ENCODE measurements at places on chromosomes 2 and 18.

DNA sequence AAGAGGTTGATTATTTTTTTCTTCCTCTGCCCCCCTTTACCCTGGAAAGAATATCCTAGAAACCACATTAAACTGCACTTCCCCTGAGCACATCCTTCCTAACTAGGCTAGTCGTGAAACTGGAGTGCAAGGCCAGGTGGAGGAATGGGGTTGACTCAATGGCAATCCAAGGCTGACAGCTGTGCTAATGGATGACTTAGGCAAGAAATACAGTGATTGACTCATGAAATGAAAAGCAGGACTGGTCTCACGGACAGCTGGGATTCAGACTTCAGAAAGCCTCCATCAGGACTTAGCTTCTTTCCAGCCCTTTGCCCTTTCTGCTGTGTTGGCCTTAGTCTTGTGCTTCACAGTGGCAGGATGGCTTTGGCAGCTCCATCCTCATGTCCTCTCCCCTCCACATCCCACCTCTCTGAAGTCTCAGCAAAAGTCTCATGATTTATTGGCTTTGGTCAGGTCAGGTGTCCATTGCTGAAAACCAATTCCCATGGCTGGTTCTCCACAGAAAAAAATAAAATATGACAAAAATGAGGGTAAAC lies 33.8 kb downstream of the INSIG2 start:
- DNase-seq: no peak

DNA sequence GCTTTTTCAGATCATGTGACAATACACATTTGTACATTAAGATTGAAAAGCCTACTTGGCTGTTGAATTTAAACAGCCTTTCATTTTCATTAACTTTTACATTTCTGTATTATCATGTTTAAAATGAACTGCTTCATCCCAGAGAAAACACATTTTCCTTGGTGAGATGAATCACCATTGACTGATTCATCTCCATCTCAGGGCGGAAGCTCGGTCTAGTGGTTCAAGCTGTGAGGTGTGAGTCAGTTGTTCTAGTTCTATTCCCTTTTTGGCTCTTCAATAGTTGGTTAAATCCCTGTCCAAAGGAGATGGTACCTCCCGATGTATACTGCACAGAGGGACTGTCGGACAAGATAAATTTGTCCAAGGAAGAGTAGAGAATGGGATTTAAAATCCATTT lies 189.7 kb downstream of the ADCYAP1 start:
- DNase-seq: no peak

GRCh38 chr2:70831861-70832260 lies 3.8 kb downstream of the CD207 start:
- no peak for DNase-seq

DNA sequence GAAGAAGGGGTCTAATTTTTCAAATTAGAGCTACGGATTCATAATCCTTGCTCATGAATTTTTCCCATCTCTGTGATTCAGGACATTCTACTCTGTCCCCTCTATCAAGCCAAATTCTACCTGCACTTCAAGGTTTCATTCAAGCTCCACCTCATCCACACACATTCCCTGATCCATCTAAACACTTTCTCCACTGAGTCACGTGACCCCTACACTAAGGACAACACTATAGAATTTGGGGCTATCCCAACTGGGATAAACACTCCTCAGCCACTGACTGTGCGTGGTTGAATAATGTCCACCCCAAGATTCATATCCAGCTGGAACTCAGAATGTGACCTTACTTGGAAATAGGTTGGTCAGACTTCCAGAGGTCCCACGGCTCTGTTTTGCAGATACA lies 159.9 kb upstream of the ACVR2A start:
- no peak for DNase-seq

DNA sequence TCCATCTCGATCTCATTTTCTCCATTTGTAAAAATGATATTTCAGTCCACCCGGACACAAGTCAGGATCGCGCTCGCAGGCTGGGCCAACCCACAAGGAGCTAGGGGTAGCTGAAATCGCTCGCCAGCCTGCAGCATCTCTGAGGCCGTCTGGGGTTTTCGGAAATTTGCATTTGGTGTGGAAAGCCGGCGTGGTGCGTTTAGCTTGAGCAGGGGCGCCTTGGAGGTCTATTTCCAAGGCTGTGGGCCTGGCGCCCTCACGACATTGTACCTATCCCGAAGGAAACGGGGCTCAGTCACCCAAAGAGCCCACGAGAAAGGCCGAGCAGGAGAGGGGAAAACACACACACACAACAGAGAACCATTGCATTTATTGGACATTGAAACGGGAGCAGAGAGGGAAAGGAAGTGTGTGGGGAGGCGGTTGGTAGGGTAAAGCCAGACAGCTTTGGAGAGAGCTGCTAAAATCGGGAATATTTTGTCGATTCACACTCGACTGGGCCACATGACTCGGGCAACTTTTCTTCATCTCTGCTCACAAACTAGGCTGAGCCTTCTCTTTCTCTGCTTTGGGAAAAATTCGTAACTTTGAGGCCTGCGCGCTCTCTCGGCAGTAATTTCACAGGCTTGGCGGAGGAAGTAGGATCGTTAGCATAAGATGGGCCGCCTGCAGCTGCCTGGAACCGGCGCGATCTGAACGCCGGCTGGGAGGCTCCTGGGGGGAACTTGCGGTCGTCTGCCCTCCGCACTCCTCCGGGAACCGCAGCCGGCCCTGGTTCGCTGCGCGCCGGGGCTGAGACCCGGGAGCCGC lies 1.1 kb upstream of the HOXD8 start:
- DNase-seq: peak; percentile 53

DNA sequence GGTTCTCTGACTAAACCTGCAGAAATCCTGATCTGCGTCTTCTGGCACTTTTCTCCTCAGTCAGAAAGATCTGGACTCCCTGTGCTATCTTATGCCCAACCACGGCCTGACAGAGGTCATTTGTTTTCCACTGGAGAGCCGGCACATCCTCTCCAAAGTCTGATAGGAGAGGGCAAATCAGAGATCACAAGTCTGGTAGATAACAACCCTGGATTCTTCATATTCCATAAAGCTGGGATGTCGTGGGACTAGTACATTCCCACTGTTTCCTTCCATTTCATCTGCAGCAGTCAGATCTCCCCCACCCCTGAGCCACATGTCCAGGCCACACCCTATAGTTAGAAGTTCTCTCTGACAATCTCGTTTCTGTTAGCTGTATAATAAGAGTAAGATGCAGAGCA lies 157.0 kb downstream of the MGAT5 start:
- DNase-seq: no peak

GRCh38 chr18:28019425-28020108 lies 157.4 kb downstream of the CDH2 start:
- DNase-seq: no peak

GRCh38 chr2:206736935-206737334 lies 18.7 kb upstream of the DYTN start:
- no peak for DNase-seq

DNA sequence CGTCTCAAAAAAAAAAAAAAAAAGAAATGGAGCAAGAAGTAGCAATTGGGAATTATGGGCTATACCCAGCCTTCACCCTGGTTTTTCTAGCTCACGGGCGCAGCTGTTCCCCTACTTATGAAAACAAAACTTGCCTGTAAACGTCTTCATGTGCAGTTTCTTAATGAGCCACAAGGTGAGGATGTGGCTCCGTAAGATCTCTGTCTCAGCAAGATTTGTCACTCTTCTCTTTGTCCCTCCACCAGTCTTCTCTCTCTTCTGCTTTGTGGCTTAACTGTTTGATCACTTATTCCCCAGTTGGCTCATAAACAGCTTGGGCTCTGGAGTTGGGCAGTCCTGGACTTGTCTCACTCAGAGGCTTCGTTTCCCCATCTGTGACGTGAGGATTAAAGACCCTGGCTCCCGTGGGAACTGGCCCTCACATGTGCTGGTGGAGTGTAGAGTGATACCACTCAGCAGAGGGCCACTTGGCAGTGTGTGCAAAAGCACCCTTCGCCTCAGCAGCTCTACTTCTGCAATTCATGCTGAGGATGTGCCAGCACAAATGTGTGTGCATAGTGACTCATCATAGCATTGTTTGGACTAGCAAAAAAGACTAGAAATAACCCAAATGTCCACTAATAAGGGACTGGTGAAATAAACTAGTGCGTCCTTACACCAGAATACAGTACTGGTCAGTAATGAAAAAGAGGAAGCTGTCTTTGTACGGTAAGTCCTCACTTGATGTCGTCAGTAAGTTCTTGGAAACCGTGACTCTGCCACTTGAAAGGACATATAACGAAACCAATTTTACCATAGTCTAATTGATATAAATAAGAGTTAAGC lies 8.7 kb downstream of the CEP68 start:
- DNase-seq: no peak

DNA sequence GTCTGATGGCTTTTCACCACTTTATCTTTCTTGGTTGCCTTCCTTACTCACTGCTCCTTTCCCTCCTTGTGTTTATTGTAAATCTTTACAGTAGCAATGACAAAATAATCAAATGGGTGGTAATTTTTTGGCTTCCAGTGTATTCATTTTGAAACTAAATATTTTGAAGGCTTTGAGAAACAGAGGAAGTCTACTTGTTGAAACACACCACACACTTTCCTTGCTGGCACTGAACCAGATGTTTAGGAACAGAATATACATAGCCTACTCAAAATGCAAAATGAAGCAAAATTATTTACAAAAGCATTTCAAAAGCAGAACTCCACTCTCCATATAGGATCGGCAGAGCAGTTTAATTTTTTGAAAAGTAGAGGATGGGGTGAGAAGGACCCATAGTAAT lies 189.8 kb downstream of the LTBP1 start:
- DNase-seq: no peak

DNA sequence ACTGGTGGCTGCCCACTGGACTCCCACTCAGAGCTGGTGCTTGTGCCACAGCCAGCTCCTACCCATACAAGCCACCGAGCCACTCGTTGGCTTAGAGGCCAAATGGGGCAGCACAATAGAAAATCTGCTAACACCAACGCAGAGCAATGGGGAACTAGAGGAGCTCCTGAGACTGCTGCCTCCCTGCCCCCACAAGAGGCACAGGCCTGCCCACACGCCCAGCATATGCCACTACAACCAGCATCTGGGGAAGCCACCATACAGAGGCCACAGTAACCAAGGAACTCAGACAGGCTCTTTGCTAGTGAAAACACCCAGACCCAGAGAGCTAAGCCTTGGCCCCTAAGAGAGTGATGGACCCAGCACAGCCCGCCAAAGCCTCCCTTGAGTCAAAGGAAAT lies 231.2 kb upstream of the RAB6C start:
- DNase-seq: no peak

DNA sequence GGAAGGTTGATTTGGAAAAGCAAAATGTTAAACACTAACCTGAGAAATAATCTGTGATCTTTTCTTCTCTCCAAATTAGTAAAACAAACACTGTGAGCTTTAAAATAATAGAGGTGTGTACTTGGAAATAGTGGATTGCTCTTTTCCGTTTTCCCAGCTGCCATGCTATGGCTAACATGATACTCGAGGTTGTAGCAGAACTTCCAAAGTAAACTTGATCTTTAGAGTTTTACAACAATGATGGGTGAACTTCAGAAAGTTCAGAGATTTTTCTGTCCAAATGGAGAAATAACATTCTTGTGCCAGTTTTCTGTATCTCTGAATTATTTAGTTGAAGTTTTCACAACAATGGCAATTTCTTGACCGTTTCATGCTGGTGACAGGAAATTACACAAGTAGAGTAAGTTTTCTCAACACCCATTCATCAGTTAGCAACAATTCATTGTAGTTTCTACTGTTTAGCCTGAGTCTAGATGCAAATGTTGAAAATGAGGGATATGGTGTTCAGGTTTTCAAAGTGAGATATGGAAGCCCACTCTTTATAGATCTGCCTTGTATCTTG lies 135.3 kb upstream of the CTAGE1 start:
- no peak for DNase-seq

DNA sequence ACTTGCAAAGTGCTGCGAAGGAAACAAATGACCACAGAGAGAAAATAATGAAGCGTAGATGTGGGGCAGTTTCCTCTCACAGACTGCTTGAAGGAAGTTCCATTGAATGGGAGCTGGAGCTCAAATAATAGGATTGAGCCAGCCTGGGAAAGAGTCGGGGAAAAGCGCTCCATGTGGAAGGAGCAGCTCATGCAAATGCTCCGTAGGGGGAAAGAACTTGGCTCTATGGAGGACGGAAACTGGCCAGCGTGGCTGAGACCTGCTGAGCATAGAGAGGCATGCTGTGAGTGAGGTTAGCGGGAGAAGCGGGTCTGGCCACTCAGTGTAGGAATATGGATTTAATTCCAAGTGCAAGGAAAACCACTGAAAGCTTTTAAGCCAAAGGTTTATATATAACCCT lies 28.6 kb upstream of the VIT start:
- DNase-seq: no peak

DNA sequence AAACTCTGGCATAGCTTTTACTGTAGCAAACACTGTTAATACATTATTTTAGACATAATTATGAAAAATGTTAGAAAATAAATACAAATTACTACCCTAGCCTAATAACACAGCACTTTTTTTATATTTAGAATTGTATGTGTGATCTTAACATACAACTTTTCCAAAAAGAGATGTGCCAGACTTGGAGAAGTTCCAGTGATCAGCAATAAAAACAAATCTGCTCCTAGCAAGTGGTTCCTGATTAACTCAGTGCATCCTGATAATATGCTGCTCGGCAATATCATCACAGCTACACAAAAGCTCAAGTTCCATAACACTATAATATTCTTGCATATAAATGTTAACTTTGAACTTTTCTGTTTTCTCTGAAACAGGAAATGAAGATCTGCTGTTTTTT lies 22.4 kb upstream of the PTPRM start:
- DNase-seq: no peak

DNA sequence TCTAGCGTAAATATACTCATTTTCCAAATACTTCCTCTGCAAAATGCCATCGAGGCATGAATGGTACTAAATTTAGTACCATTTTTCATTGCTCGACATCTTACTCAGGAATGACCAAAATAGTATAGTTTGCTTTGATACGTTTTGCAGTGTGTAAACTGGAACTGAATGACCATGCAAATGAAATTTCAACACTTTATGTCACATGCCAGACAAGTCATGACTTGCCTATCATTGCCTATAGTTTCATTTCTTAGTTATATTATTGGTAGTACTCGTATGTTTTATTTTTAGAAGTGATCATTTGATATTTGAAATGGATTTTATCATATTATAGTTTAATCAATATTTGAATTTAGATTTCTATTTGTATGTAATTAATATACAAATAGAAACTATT lies 9.1 kb downstream of the MSTN start:
- DNase-seq: no peak

DNA sequence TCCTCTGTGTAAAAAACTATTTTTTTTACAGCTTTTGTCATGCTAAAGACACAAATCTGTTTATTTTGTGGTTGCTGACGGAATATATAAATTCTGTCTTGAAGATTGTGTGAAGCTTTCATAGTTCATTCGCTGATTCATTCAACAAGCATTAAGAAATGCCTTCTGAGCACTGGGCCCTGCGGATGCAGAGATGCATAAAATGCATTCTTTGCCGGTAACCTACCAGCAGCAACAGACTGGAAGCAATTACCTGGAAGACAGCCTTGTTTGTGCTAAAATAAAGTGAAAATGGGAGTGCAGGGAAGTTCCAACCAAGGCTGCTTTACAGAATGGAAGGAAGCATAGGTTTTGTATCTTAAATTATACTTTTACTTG lies 119.7 kb downstream of the PMAIP1 start:
- DNase-seq: no peak

- DNase-seq: no peak
These were observed 1523.7 kb upstream of the PIK3C3 start for GRCh38 chr18:40431071-40431985.

- no peak for DNase-seq
These were observed 663.3 kb upstream of the ACVR2A start for GRCh38 chr2:147181351-147182029.
